ENCODE measurements at places on chromosomes 3 and 15.

- DNase-seq: no peak
These were observed 40.5 kb downstream of the SOX2 start for GRCh38 chr3:181752202-181752671.

DNA sequence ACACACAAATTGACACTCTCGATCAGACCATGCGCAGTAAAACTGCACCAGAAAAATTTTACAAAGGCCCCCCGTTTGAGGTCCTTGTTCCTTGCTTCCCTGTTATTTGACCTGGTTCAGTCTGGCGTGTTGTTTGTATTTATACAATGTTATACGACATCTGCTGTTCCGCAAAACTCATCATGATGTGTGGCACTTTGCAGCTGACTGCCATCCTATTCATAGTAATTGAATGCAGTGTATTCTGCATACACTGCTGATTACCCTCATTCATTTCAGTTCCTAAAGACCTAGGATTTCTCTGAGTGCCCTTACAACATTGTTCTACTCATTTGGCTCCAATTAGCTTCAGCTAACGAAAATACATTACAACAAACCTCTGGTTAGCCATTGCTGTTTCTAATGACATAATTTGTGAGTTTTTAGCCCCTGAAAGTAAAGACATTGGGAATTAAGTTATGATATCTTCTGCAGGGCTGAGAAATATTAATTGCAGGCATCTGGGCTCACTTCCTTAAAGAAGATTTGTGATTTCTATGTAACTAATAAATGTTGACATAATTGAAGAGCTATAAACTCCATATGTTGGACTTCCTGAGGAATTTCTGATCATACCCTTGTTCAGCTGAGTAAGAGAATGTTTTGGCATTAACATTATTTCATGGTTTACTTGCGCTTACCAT lies 75.7 kb downstream of the C3orf38 start:
- DNase-seq: no peak

DNA sequence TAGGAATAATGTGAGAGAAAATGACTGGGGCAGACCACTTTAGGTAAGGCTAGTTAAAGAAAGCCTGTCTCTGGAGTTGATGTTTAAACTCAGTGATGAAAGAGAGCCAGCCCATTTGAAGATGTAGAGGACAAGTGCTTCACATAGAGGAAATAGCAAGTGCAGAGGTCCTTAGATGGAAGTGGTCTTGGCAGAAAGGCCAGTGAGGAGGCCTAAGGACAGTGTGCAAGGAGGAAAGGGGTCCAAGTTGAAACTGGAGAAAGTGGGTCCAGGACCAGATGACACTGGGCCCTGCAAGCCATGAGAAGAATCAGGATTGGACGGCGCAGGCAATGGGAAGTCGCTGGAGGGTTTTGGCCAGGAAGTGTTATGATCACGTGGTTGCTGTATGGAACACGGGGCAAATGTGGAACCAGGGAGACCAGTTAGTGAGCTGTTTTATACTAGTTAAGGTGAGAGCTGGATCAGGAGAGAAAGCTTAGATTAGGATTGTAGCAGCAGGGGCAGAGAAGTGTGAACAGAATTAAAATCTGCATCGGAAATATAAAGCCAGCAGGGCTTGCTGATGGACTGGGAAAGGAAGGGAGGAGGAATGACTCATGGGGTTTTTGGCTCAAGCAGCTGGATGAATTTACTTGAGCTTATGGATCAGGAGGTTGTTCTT lies 48.0 kb upstream of the SCAANT1 start:
- DNase-seq: no peak

- DNase-seq: no peak
These were observed 66.8 kb upstream of the RASGRP1 start for GRCh38 chr15:38631119-38632075.

GRCh38 chr3:101381809-101382208 lies 61.4 kb upstream of the IMPG2 start:
- no peak for DNase-seq

DNA sequence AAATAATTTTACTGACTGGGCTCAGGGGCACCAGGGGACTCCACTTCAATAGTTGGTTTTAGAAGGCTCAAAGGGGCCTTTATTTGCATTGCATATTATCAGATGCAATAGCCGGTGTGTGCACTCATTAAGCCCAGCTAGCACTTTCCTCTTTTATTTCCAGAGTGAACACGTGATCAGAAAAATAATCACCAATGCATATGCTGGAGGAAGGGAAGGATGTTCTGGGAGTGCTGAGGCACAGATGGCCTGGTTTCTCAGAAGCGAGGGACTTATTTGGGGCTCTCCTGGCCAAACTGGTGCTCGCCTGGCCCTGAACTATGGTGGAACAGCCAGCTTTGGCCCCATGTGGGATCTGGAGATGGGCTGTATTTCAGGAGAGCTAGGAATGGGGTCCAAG lies 60.4 kb upstream of the SEC13 start:
- DNase-seq: no peak

GRCh38 chr3:59320080-59320479 lies 270.3 kb upstream of the CFAP20DC start:
- DNase-seq: no peak

- no peak for DNase-seq
These were observed at the start of gene GPR149 for GRCh38 chr3:154430014-154430413. TSS of gene GPR149 (minus strand) at chr3:154430190. CDS start at chr3:154429615, 575 bp downstream.

Measured in lung (tissue), 17 donors.